NCI-H1694 (cell line): ENCODE measurements at places on chromosomes 13 and 19.
A peak's percentile ranks its signal among the peaks of the same experiment; 100 is the strongest.

GRCh38 chr13:90898811-90899210 lies 448.7 kb upstream of the MIR17HG start:
- DNase-seq: no peak

DNA sequence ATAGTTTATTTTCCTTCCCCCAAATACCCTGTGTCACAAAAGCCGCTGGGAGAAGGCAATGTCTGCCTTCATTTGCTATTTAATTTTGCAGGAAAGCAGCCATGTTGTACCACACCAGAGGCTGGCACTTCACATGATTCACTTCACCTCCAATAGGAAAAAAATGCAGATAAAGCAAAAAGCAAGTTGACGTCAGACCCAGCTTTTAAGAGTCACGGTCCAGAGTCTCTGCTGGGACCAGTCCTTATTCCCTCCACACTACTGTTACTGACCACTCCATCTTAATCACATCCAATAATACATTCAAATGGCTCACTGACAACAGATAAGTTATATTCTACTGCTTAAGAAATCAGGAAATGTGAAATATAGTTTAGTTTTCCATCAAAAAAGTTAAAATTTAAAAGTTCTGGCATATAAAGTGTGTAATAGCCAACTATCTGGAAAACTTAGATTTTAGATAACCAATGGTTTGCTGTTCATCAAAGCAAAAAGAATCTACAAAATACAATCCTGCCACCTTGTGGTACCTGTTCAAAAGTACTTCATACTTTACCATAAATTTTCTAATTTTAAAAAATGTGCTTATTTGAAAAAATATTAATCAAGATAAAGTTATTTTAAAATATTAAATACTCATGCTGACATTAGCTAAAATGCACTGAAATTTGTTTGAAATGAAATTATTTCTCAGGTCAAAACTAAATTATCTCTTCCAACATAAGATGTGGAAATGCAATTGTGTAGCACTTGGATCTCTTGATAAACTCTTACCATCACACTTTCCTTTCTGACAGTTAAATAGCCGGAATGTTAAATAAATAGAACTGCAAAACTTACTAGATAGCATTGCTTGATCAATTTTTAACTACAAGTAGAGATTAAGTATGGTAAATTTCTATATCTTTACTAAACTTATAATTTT lies 97.3 kb downstream of the SERP2 start:
- DNase-seq: peak; percentile 2

DNA sequence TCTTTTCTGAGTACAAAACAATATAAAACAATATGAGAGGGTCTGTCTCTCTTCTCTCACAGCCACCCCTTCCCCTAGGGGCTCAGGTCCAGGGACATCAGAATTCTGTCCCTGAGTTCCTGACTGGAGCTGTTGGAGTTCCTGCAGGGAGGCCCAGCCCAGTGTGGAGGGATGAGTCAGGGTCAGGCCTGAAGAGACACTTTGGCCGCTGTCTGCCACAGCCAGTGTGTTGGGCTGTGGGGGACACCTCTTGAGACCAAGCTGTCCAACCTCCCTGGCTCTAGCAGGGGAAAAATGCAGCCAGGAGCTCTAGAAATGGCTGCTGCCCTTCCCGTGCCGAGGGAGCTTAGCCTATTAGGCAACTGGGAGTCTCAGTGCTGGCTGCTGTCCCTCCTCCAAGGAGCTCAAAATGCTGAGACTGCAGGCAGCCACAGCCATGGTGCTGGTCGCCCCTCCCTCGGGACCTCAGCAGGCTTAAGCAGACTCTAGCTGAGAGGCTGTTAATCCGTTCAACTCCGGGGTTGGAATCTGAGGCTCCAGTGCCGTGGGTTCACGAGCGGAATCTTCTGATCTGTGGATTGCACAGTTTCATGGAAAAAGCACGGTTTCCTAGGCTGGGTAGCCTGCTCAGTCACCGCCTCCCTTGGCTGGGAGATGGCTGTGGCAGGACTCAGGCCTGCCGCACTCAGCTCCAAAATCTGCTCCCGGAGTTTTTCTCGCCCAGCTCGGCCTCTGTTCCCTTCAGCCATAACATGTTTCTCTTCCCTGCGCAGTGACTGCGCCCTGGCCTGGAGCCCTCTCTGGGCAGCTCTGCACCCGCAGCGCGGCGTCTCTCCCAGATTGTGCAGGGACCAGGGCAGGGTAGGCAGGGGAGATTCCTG lies 3.8 kb upstream of the ZNF626 start:
- DNase-seq: no peak

DNA sequence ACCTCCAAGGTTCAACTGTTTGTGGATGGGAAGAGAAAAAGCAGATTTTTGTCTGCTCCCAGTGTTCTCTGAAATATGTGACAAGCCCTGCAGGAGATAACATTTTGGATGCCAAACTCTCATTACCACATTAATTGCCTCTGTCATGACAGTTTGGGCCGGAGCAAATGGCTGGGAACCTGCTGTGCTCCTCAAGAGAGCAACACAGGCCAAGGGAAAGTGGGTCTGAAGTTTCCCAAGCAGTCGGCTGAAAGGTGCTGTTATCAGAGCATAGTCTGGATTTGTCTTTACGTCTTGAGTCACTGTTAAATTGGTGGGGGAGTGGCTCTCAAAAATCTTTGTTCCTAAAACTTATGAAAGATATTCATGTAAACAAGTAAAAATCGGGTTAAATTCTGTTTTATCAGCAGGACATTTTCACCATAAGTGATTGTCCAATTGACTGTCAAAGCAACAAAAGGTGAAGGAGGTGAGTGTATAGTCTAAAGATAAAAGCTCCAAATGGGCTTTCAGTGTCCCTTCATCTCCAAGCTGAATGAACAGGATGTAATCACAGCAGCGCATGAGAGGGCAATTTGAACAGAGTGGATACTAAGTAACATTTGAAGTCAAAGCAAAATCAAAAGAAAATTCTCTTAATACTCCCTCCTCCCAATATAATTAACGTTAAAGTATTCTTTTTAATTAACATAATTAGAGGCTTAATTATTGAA lies 844.8 kb downstream of the PCDH17 start:
- no peak for DNase-seq

DNA sequence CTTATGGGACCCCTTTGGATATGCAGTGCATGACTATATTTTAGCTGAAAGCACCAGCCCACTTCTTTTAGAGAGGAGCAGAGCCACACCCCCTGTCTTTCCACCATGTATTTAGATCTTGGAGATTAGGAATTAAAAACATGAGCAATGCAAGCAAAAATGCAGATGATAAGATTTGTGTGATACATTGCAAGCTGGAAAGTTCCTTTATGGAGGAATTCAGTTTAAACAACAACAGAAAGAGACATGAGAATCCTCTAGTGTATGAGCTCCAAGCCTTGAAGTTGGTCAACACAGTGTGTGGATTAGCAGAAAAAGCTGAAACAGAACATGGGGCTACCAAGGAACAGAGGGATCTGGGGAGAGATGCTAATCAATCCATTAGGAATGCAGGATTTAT lies 529.8 kb upstream of the NBEA start:
- no peak for DNase-seq

DNA sequence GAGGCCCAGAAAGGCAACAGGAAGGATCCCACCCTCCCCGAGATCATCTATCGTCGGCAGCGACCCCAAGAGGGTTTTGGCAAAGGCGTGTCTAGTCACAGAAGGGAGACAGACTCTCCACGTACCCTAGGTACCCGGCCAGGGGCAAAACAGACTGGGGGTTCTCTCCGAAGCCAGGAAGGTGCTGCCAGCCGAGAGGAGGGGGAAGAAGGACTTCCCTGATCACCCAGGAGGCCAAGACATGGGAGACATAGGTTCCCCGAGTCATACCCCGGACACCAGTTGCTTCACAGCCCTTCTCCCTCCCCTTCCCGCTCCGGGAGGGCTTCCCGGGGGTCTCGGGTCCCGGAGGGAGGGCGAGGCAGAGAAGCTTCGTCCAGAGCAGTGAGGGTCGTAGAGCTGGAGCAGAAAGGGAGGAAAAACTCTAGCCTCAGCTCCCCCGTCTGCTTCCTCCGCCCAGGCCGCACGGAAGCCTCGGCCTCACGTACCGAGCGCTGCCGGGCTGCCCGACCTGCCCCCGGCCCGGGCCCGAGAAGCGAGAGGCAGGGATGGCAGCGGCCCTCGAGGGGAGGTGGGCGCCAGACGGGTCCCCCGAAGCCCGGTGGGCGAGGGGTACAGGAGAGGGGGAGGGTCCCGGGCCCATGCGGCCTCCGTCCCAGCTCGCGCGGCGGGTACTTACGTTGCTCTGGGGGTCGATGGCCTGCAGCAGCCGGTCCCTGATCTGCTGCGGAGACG lies 644 bp downstream of the MED26 start:
- DNase-seq: no peak

DNA sequence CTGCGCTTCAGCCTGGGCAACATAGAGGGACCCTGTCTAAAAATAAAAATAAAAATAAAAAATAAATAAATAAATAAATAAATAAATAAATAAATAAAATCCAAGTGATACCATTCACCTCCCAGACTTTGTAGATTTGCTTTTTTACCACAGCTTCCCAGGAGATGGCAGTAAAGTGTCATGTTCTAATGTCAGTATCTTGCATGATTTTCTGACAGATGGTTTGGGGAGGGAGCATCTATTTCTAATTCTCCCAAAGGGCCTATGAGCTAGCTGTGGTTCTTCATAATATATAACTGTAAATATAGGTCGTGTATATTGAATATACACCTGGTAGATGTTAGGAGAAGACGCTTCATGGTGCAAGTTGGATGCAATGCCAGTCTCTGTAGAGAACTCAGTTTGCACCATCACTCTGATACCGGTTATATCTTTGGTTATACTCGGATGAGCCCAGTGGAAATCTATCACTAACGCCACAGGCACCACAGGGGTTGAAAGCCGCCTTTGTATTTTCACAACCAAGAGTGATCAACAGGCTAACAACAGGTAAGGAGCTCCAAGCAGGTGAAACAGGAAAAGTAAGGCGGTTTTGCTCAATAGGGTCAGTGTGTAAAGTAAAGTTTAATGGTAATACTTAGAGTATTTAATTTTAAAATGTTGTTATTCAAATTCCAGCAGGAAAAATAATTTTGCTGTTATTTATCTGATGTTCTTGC lies 13.9 kb downstream of the APLP1 start:
- peak; percentile 92 for DNase-seq

GRCh38 chr19:40229484-40229883 lies 3.0 kb upstream of the CCNP start:
- DNase-seq: no peak

GRCh38 chr13:104872153-104872552 lies 1663.3 kb downstream of the EFNB2 start:
- DNase-seq: no peak

- DNase-seq: no peak
These were observed 48.1 kb downstream of the CRTC1 start for GRCh38 chr19:18731562-18732008.

DNA sequence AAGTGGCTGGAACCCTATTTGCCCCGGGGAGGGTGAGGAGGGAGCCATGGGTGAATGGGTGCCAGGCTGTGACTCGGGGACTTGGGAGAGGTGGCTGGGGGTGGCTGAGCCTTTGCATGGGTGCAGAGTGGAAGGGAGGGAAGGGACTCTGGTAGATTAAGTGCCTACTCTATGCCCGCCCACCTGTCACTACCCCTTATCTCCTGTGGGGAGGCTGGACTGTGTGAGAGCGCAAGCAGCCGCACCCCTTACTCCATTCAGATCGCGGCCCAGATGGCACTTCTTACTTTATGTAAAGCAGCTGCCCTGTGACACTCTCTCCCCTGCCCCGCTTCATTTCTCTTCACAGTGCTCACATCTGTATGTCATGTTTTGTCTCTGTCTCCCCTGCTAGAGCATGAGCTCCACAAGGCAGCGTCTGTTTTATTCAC lies 2.9 kb downstream of the KASH5 start:
- no peak for DNase-seq

DNA sequence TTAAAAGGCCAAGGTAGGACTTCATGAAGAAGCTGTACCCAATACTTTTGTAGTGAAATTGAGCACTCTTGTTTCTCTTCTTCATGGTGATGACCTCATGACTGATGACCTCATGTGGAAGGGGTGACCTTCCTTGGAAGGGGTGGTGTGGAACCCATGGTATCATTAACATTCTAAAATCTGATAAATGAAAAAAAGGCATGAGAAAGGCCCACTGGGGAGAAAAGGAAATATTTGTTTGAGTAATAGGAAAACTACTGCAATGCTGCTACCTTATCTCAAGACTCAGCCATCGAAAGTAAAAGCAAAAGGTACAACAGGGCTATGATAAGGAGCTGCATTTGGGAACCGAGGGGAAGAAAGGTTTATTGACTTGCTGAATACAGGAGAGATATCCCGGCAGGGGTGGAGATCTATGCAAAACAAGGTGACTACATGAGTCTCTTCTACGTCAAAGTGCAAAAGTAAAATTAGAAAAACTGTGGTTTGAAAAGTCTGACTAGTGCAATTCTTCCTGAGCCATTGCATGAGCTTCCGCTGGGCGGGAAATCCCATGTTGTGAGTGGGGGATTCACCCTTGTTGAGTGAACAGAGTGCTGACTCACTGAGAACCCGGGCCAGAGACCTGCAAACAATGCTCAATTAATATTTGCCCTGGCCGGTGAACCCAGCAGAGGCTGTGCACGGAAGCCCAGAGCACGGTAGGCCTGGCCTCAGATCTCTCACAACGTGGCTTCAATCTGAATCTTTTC lies 138.9 kb upstream of the RFC3 start:
- no peak for DNase-seq
